ENCODE measurements at places on chromosomes 1 and 21. TPM values are rescaled to one million over a fixed set of nuclear protein-coding genes. Genes with fewer than 3 reads are reported as not detected.

DNA sequence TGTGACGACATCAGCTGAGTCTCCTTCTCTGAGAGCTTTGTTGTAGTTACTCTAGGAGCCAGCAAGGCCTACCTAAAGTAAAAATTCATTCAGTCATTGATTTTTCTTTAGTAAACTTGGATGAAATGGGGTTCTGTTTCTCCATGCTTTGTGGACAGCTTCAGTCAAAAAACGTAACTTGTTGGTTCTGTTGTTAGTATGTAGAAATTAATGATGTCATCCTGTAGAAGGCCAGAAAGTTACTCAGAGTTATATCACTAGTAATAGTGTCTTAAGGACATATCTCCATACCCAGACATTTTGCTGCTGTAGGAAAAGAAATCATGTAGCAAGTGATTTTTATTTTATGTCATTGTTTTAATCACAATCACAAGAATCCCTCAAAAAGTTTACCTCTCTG is 43.0 kb downstream of the KDM1A start:
- H3K4me1 ChIP-seq, result no peaks in the 10 kb centered on the region
- peaks cover 17% of the 10 kb centered on the region for H3K36me3 ChIP-seq
- no peaks in the 10 kb centered on the region for H3K27me3 ChIP-seq
- no peak overlapping the region for H3K27ac ChIP-seq
- no peak overlapping the region for H3K4me3 ChIP-seq

GRCh38 chr1:151131701-151132334 is 14.6 kb downstream of the SEMA6C start:
- H3K27me3 ChIP-seq, result no peaks in the 10 kb centered on the region
- peaks cover 15% of the 10 kb centered on the region for H3K4me1 ChIP-seq
- peak overlapping the region; percentile 66 for H3K27ac ChIP-seq
- no peak for DNase-seq
- peak overlapping the region; percentile 89 for H3K4me3 ChIP-seq

DNA sequence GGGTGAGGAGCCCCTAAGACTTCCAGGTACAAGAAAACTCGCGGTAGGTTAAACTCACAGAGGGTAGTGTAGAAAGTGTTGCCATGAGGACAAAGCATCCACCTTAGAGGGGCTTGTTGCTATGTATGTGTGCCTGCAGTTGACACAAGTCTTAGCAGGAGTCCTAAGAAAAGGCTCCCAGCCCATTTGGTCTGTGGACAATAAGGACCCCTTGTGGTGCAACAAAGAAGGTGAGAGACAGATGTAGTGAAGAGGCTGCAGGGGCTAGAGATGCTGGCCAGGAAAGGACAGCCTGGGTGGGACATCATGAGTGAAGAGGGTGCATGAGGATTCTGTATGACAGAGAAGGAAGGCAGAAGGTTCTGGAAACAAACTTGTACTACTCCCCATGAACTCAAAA is 36.3 kb upstream of the IL10 start:
- no peak overlapping the region for H3K4me3 ChIP-seq
- no peaks in the 10 kb centered on the region for H3K27me3 ChIP-seq
- H3K27ac ChIP-seq, result no peak overlapping the region
- H3K36me3 ChIP-seq, result no peaks in the 10 kb centered on the region
- peaks cover 16% of the 10 kb centered on the region for H3K4me1 ChIP-seq

Gene KCNA2
- not detected for polyA plus RNA-seq

GRCh38 chr1:217856342-217857034 is 225.3 kb downstream of the SPATA17 start:
- DNase-seq, result no peak
- H3K27me3 ChIP-seq, result no peaks in the 10 kb centered on the region

- H3K4me1 ChIP-seq, result no peaks in the 10 kb centered on the region
- peaks cover 3% of the 10 kb centered on the region for H3K27me3 ChIP-seq
- H3K27ac ChIP-seq, result no peak overlapping the region
- no peak for DNase-seq
Observed at GRCh38 chr1:60942896-60943638, 139.3 kb upstream of the NFIA start.

- peaks cover 3% of the 10 kb centered on the region for H3K27me3 ChIP-seq
- no peak overlapping the region for H3K27ac ChIP-seq
- no peak for DNase-seq
- no peaks in the 10 kb centered on the region for H3K36me3 ChIP-seq
- no peaks in the 10 kb centered on the region for H3K4me1 ChIP-seq
Observed at GRCh38 chr1:177063648-177064047, 100.9 kb downstream of the ASTN1 start.

Gene IGSF21
- not detected for polyA plus RNA-seq

- no peak overlapping the region for H3K4me3 ChIP-seq
- no peak for DNase-seq
- no peak overlapping the region for H3K27ac ChIP-seq
- no peaks in the 10 kb centered on the region for H3K27me3 ChIP-seq
- peaks cover 27% of the 10 kb centered on the region for H3K4me1 ChIP-seq
Observed at GRCh38 chr1:212188599-212189351, 96.4 kb upstream of the PPP2R5A start.

DNA sequence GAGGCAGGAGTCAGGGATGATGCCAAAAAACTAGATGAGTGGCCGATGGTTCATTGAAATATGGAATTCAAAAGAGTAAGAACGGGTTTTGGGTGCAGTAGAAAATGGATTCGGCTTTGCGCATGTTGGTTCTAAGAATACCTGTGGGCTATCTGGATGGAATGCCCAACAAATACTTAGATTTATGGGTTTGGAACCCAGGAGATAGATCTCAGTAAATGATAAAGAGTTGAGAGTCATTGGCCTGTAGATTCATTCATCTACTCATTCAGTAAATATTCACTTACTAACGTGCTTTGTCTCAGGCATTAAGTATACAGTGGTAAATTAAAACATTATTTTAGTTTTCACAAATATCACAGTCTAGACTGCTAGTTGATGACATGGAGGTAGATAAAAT is 247.7 kb downstream of the NFIA start:
- H3K36me3 ChIP-seq, result no peaks in the 10 kb centered on the region
- no peaks in the 10 kb centered on the region for H3K27me3 ChIP-seq
- no peak overlapping the region for H3K27ac ChIP-seq
- H3K4me1 ChIP-seq, result no peaks in the 10 kb centered on the region
- no peak for DNase-seq

GRCh38 chr1:5622412-5622811 is 369.8 kb downstream of the NPHP4 start:
- no peak overlapping the region for H3K27ac ChIP-seq
- peaks cover 27% of the 10 kb centered on the region for H3K27me3 ChIP-seq
- DNase-seq, result no peak
- H3K4me1 ChIP-seq, result no peaks in the 10 kb centered on the region
- H3K36me3 ChIP-seq, result no peaks in the 10 kb centered on the region

Gene HTR6
- polyA plus RNA-seq, result not detected

GRCh38 chr1:62367005-62367557 is 47.8 kb upstream of the KANK4 start:
- peaks cover 5% of the 10 kb centered on the region for H3K27me3 ChIP-seq
- H3K4me1 ChIP-seq, result no peaks in the 10 kb centered on the region
- H3K4me3 ChIP-seq, result no peak overlapping the region

- H3K27me3 ChIP-seq, result peaks cover 20% of the 10 kb centered on the region
- DNase-seq, result no peak
- no peak overlapping the region for H3K4me3 ChIP-seq
- H3K4me1 ChIP-seq, result no peaks in the 10 kb centered on the region
- H3K36me3 ChIP-seq, result no peaks in the 10 kb centered on the region
- no peak overlapping the region for H3K27ac ChIP-seq
Observed at GRCh38 chr1:178101654-178102053, 7.8 kb downstream of the RASAL2 start.

DNA sequence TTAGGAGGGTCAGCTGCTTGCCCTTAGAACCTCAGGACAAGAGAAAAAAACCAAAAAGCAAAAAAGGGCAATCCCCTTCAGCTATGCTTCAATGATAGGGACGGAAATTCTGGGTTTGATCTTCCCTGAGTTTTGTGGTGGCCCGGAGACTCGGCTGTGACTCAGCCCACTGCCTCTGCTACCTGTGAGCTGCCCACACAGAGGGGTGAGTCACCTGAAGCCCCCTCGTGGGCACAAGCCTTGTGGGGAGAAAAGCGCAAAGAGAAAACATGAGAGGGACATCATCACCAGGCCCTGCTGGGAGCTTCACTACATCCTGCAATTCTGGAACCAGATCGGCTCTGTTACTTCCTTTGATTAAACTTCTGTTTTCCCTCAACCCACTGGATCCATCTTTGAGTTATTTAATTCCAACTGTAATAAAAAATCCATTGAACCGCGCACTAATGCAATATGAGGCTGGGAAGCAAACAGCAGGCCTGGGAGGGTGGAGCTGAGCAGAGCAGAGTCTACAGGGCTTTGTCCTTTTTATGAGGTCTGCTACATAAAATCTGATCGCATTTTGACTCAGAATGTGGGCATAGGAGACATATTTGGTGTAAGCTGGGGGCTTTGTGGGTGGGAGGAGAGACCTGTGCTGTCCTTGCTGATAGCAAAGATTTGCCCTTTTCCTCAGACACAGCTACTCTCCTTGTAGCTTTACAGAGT is 58.7 kb upstream of the STUM start:
- H3K27ac ChIP-seq, result no peak overlapping the region
- DNase-seq, result no peak
- H3K4me1 ChIP-seq, result peaks cover 8% of the 10 kb centered on the region
- H3K4me3 ChIP-seq, result no peak overlapping the region
- peaks cover 7% of the 10 kb centered on the region for H3K36me3 ChIP-seq

DNA sequence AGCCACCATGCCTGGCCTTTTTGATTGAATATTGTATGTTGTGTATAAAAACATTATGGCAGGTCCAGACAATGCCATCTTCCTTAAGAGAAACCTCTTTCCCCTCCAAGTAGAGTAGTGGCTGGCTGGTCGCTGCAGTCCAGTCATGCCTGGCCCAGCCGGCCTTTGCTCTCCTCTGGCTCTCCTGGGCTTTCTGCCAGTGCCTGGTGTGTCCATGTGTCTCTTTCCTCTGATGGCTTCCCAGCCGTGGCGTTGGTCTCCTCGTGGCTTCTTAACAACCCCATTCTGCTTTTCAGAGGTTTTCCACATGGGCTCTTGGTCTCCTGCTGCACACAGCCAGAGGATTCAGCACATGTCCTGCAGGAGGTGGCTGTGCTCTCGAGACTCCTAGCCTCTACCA is 58.7 kb downstream of the DIP2A start:
- H3K36me3 ChIP-seq, result peaks cover 18% of the 10 kb centered on the region
- peaks cover 15% of the 10 kb centered on the region for H3K4me1 ChIP-seq
- H3K27ac ChIP-seq, result peak overlapping the region; percentile 17
- no peaks in the 10 kb centered on the region for H3K27me3 ChIP-seq
- no peak overlapping the region for H3K4me3 ChIP-seq

GRCh38 chr1:36208978-36209703 is 15.1 kb upstream of the THRAP3 start:
- no peak overlapping the region for H3K4me3 ChIP-seq
- DNase-seq, result no peak
- no peak overlapping the region for H3K27ac ChIP-seq
- H3K36me3 ChIP-seq, result no peaks in the 10 kb centered on the region

Gene ZNF648
- not detected for polyA plus RNA-seq

DNA sequence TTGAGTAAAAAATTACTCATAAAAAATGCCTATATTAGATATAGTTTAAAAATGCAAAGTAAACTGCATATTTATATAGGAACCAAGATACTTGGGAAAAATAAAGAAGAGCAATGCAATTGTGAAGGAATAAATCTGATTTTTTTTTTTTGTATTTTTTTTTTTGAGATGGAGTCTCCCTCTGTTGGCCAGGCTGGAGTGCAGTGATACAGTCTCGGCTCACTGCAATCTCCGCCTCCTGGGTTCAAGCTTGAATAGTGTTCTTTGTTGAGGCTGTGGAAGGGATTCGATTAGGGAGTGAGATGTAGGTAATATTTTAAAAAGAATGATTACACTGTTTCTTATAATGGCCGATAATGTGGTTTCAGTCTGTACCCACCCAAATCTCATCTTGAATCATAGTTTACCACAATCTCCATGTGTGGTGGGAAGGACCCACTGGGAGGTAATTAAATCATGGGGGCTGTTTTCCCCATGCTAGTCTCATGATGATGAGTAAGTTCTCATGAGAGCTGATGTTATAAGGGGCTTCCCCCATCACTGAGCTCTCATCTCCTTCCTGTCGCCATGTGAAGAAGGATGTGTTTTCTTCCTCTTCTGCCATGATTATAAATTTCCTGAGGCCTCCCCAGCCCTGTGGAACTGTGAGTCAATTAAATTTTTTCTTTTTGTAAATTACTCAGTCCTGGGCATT is 1765.9 kb downstream of the PLA2G4A start:
- H3K4me3 ChIP-seq, result no peak overlapping the region
- H3K27me3 ChIP-seq, result no peaks in the 10 kb centered on the region
- no peak overlapping the region for H3K27ac ChIP-seq

Gene KCNE2
- not detected for polyA plus RNA-seq

DNA sequence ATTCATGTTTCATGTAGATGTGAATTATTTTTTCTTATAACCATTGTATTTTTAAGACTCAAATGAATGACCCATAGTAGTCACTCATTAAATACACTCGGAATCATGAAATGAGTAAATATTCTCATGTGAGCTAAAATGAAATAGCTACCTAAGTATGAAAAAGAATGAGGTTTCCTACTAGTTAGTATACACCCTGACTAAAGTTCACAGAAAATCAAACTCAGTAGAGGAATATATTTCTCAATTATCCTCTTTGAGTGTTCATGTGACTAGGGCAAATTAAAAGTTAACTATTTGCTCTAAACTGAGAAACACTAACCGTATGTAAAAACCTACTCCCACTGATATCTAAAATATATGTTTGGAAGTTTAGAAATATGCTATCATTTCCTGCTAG is 187.8 kb downstream of the BRINP3 start:
- H3K36me3 ChIP-seq, result no peaks in the 10 kb centered on the region
- no peaks in the 10 kb centered on the region for H3K27me3 ChIP-seq
- H3K4me1 ChIP-seq, result no peaks in the 10 kb centered on the region
- DNase-seq, result no peak
- H3K4me3 ChIP-seq, result no peak overlapping the region

DNA sequence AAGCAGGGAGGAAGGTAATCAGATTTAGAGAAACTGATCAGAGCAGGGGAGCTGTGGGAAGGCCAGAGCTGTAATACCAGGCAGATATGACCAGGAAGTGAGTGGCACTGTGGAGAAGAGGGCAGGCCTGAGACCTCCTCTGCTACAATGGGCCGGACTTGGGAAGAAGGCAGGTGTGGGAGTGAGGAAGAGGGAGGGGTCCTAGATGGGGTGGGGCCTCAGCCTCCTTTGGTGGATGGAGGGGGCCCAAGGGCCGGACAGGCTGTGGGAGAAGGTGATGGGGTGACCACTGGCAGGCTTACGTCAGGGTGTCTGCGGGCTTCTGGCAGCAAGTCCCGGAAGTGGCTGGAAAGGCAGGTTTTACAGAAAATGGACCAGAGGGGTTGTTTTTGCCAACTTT is 5.0 kb upstream of the HPCA start:
- H3K27me3 ChIP-seq, result peaks cover 58% of the 10 kb centered on the region
- H3K4me1 ChIP-seq, result peaks cover 11% of the 10 kb centered on the region
- DNase-seq, result no peak
- peaks cover 8% of the 10 kb centered on the region for H3K36me3 ChIP-seq
- H3K4me3 ChIP-seq, result no peak overlapping the region

DNA sequence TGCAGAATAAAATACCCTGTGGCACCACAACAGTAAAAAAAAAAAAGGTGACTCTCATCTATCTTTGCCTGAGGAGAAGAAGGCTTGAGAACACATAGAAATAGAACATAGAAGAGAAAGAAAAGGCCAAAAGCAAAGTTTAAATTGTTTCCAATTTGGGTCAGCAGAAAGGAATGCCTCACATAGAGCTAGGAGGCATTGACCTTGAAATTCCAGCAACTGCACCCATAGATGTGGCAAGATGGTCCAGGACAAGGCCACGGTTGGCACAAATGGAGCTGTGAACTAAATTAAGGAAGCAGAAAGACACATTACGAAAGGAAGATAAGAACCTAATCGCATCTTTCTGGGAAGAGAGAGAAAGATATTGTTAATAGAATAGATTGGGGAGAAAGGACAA is 588.3 kb downstream of the LMO4 start:
- H3K4me1 ChIP-seq, result no peaks in the 10 kb centered on the region
- peak overlapping the region; percentile 36 for H3K27ac ChIP-seq
- no peak overlapping the region for H3K4me3 ChIP-seq
- no peaks in the 10 kb centered on the region for H3K36me3 ChIP-seq

Measured in naive B cell (primary cell).